ENCODE measurements at places on chromosomes 4 and X.

GRCh38 chrX:47169273-47169672 is 24.3 kb downstream of the RBM10 start:
- DNase-seq = no peak

DNA sequence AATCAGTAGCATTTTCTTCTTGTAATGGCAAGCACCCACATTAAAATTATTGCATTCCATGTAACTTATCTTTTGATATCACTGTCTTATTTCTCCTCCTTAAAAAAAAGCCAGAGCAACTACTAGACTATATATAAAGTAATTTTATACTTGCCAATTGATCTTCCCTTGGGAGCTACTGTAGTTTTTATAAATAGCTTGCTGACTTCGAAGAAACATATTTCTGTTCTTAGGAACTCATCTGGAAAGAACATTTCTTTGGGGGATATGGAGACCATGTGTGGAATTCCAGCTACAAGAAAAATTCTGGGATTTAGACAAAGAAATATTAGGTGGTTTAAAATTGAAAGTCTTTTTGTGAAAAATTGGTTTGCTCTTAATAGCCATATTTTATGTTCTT is 94.9 kb downstream of the BMPR1B start:
- DNase-seq = no peak

- DNase-seq = no peak
Observed at GRCh38 chr4:187366530-187366929, 629.0 kb upstream of the ZFP42 start.

- no peak for DNase-seq
Observed at GRCh38 chrX:134990475-134990800, 353 bp upstream of the SMIM10 start.

DNA sequence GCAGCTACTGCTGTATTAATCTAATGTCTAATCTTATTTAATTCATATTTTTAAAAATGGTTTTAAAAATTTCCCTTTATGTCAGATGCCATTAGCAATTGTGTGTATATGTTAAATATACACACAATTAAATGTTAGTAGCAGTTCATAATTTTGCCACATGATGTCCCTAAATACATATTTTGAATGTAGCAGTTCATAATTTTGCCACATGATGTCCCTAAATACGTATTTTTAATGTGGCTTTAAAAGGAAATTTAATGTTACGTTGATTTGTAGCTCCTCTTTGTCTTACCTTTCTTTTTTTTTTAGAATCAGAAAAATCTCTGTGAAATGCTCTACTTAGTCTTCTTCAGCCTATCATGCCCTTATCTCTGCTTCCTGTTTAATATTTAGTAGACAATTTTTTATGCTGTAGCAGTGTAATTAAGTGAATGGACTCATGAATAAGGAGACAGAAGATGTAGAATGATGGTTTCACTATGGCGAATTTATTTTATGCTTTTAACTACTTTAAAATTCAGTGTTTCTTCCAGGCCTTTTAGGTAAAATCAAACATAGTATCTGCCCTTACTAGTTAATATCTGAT is 26.1 kb downstream of the RBM46 start:
- no peak for DNase-seq

GRCh38 chr4:113007151-113007550 is 42.3 kb upstream of the ANK2 start:
- no peak for DNase-seq

DNA sequence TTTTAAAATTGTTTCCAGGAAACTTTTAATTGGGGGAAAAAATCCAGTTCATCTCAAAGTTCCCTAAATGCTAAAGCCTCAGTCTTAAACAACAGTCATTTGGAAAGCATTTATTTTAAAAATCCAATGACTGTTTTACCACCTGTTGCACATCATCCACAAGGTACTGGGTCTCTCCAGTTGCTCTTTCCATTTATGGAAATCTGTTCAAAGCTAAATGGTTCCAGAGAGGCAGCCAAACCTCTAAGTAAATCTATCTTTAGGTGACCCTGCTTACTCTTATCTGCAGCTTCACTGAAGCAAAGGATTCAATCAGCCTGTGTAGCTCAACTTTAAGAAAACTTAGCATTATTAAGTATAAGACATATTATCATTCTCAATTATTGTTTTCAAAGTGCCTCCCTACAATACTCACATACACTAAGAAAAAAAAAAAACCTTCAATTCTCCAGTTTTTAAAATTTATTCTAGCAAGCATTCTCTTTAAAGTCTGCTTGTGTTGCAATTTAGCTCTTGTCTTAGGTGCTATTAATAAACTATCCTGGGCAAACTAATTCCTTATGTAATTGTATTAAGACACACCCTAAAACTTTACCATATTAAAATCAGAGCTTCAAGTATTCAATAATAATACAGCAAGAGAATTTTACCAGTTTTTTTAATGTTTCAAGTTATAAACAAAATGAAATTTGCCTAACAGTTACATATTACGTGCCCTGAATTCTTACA is 60.6 kb downstream of the NOCT start:
- DNase-seq = no peak

DNA sequence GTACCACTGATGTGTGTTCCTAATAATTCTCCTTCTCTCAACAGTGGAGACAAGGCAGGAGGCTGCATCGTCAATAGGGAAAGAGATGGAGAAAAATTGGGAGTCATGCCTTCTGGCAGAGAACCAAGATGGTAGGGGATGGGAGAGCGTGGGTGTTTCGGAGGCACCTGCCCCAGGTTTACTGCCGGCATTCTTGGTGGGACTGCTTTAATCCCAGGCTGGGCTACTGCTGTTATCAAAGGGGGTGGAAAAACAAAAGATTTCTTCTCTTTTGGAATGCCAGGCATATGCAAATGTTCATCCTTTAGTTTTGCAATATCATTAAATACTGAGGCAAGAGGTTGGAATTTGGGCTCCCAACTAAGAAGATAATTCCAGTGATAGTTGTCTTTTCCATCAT is 257.0 kb downstream of the DCHS2 start:
- no peak for DNase-seq

All from left lobe of liver (tissue), 2 donors.